ENCODE measurements at places on chromosomes 5 and 9.

- DNase-seq: no peak
These were observed 12.3 kb upstream of the FCHSD1 start for GRCh38 chr5:141663506-141663905.

DNA sequence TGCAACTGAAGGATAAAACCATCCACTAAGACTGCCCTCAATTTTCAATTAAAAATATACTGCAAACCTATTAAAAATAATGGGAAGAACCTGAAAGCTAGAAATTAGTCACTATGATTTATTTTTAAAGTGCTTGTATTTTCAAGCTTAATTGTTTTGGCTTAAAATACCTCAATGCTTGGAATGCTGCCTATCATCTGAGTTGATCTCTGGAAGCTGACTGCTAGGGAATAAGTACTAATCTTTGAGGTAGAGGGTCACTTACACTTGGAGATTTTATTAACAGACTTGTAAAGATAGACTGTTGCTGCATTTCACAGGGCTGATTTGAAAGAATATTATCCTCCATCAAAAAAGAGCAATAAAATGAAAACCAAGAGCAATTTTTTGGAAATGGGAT is 6.2 kb downstream of the PCSK1 start:
- DNase-seq: no peak

DNA sequence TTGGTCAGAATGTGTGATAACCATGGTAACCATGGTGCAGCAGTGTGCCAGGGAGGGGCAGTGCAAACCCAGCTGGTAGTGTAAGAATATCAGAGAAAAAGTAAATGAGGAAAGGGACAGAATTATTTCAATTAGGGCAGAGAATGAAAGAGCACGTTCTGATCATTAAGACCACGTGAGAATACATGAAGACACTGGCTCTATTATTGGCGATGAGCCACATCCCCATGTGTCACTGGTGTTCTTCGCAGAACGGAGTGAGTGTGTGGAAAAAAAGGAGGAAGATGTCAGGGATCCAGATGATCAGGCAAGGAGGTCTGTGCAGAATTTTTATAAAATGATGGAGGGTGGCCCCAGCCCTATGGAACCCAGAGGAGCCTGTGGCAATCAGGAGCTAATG is 315.5 kb downstream of the SEMA5A start:
- no peak for DNase-seq

- no peak for DNase-seq
These were observed 668 bp downstream of the RANBP3L start for GRCh38 chr5:36300927-36301540.

Measured in left renal cortex interstitium (tissue), 4 donors.